AG09309 (cell line): ENCODE measurements at places on chromosomes 3 and 15.
A peak's percentile ranks its signal among the peaks of the same experiment; 100 is the strongest.

GRCh38 chr3:73805435-73805834, 180.7 kb upstream of the PDZRN3 start:
- no peak for DNase-seq

DNA sequence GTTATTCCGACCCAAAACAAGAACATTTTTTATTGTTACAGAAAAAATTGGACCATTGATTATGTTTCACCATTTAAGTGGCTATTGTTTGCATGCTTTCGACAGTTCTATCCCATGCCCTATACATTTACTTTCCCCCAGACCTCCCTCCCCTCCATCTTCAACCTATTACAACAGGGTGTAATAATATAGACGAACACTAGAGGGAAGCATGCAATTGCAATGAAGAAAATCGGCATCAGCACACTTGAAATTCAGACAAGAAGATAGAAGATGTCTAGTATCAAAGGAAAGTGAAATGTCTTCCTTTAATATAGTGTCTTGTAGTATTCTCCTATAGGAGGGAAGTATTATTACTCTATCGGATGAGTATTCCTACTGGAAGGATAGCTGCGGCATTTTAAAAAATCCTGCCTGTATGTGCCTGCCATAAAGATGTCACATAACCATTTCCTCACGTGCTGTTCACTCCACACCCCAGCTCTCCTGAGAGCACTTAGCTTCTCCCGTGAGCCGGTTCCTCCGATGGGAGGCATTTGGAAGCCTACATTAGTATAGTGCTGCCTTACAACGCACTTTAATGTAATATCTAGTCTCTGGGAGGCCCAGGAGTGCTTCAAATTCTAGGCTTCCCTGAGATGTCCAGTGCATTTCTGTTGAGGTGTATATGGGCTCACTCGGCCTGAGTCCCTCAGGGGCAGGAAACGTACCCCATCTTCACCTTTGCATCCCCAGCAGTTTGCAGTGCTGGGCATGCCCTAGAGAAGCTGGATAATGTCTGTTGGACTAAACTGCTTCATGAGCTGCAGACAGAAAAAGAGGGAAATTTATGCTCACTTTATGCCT, 17.8 kb upstream of the ERICH6 start:
- no peak for DNase-seq

GRCh38 chr3:105480768-105481167, 114.1 kb downstream of the ALCAM start:
- no peak for DNase-seq

GRCh38 chr3:109188741-109189140, 52.2 kb downstream of the C3orf85 start:
- DNase-seq = no peak

DNA sequence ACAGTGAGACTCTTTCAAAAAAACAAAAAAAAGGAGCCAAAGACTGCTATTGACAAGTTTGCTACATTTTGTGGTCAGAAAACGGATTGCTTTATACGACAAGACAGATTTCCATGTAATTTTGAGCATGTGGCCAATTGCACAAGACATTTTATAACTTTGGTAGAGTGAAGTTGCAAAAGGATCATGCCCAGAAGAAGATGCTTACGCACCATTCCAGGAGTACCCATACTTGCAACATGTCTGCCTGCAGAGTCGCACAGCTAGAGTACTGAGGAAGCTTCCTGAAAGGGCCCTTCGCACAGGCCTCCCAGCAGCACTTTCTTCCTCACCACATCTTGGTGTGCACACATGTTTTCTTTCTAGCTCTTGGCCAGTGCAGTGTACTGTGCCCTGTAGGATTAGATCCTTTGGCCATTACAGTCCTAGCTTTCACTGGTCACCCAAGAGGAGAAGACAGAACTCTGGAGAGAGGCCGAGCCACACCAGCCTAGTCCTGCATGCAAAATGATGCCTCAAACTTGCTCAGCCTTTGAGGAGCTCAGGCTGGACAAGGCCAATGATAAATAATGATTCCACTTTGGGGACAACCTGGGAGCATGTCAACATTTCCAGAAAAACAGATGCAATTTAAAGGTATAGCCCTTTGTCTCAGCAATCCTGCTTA, 11.7 kb downstream of the CHDH start:
- DNase-seq = peak; percentile 52

DNA sequence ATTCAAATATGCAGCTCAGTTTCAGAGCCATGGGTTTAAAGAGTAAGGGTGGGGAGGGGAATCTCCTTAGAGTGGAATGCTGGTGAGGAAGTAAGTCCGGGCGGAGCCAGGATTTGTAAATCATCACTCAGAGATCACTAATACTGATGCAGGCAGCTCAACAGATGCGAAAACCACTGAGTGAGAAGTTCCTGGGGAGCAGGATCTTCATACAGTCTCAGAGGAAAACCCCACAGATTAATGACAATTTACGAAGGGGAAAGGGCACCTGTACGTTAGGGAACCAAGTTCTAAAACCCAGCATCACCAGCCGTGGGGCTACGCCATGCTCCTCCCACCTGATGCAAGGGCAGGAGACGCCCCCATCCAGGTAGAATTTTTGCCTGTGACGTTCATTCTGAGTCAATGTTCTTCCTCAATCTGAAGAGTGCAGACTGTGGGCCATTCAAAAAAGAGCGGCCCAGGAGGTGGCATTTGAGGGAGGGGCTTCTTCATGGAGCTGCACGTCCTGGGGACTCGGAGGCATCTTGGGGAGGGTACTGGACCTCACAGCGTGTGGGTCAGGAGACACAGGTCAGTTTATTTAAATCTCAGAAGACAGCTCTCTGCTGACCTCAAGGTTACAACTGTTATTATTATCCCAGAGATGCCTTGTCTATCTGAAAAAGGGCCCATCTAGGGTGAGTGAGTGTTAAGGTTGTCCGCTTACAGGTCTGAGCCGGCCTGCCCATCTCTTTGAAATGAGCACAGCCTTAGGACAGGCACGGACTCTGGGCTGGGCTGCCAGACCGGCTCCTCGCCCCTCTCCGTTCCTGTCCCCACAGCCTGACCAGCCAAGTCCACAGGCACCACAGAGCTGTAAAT, 228.0 kb downstream of the XXYLT1 start:
- DNase-seq = no peak

- no peak for DNase-seq
Measured at GRCh38 chr3:178198329-178198728, 337.9 kb upstream of the KCNMB2 start.
